ENCODE measurements at places on chromosomes 11 and 22.

DNA sequence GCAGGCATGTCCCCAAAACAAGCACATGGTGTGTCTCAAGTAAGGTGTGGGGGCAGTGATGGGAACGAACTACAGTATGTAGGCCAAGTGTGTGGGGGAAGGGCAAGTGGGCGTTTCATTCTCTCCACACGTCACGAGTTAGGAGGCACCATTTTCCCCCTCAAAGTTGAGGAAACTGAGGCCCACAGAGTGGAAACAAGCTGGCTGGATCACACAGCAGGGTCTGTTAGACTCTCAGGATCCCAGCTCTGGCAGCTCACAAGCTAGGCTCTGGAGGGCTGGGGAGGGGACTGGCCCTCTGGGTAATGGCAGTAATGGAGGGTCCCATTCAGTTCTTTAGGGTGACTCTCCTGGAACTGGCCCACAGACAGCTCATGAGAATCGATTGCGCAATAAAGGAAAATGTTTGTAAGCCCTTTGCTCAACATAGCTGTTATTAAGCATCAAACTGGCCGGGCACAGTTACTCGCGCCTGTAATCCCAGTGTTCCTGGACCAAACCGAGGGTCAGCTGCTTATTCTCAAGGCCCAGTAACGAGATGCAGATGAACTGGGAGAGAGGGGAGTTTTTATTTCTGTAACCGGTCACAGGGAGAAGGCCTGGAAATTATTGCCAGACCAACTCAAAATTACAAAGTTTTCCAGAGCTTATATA lies 24.1 kb upstream of the TUB start:
- H3K27me3 ChIP-seq: no peaks in the 10 kb centered on the region
- H3K27ac ChIP-seq: no peak overlapping the region
- H3K4me1 ChIP-seq: no peaks in the 10 kb centered on the region
- no peaks in the 10 kb centered on the region for H3K36me3 ChIP-seq

DNA sequence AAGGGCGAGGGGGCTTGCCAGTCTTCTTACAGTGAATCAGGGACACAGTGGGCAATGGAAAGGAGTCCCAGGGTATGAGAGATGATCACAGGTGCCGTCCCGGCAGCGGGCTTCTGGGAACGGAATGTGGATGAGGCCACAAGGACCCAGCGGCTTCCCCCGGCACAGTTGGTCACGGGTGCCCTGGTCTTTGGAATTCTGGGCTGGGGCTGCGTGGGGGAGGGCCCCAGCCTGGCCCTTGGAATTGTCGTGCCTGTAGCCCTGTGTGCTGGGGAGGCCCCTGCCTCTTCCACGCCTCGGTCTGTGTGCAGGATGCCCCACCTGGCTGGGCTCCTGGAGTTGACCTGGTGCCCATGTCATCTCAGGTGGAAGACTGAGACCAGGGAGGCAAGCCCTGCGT lies 76.6 kb downstream of the FBLN1 start:
- DNase-seq: no peak
- no peak overlapping the region for H3K4me3 ChIP-seq
- H3K27ac ChIP-seq: no peak overlapping the region

GRCh38 chr11:20110908-20111669 lies 49.2 kb downstream of the DBX1 start:
- H3K27me3 ChIP-seq: no peaks in the 10 kb centered on the region
- no peak overlapping the region for H3K27ac ChIP-seq
- no peaks in the 10 kb centered on the region for H3K4me1 ChIP-seq
- no peaks in the 10 kb centered on the region for H3K36me3 ChIP-seq

DNA sequence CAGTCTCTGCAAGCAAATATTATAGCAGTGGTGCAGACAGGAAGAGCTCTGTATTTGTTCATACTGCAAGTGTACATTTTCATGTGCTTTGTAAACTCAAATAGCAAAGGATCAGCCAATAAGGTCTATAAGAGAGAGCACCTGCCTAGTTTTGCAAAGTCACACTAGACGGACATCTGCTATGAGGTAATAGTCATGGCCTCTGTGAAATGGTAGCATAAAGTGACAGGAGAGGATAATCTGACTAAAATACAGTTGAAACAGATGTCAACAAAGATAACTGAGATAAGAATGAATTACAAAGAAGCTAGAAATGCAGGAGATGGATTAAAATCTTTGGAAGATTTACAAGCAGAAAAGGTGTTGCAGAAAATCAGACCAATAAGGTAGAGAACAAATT lies 70.6 kb upstream of the SPON1 start:
- DNase-seq: no peak
- H3K36me3 ChIP-seq: no peaks in the 10 kb centered on the region
- no peak overlapping the region for H3K4me3 ChIP-seq
- no peak overlapping the region for H3K27ac ChIP-seq
- no peaks in the 10 kb centered on the region for H3K4me1 ChIP-seq

DNA sequence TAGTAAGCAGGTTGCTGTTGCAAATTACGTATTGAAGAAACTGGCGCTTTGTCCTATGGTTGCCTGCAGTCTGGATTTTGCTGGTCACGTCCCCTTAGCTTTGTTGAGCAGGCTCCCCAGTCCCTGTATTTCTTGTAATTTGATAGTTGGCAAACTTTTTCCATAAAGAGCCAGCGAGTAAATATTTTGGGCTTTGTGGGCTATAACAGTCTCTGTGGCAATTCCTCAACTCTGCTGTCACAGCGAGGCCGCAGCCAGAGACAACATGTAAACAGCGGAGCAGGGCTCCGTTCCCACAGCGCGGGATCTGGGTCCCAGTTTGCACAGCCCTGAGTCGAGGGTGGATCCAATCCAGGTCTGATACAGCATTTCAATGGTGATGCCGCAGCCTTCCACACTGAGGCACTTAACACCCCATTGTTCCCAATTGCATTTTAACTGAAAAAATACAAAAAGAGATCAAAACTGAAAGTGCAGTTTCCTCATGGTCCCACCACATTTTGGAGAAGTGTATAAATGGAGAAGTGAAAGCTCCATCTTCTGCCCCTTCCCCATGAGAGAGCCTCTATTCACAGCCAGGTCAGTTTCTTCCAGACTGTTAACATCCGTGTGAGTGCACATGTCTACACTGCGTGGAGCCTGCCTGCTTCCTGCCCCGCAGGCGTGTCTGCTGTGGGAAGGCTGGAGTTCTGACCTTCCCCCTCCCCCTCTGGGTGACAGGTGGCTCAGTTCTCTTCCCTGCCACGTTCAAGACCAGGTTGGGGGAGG lies 89.1 kb downstream of the RPS6KA4 start:
- no peak overlapping the region for H3K27ac ChIP-seq
- no peak overlapping the region for H3K4me3 ChIP-seq
- H3K4me1 ChIP-seq: peaks cover 10% of the 10 kb centered on the region
- peaks cover 35% of the 10 kb centered on the region for H3K27me3 ChIP-seq
- no peak for DNase-seq
- H3K36me3 ChIP-seq: no peaks in the 10 kb centered on the region

DNA sequence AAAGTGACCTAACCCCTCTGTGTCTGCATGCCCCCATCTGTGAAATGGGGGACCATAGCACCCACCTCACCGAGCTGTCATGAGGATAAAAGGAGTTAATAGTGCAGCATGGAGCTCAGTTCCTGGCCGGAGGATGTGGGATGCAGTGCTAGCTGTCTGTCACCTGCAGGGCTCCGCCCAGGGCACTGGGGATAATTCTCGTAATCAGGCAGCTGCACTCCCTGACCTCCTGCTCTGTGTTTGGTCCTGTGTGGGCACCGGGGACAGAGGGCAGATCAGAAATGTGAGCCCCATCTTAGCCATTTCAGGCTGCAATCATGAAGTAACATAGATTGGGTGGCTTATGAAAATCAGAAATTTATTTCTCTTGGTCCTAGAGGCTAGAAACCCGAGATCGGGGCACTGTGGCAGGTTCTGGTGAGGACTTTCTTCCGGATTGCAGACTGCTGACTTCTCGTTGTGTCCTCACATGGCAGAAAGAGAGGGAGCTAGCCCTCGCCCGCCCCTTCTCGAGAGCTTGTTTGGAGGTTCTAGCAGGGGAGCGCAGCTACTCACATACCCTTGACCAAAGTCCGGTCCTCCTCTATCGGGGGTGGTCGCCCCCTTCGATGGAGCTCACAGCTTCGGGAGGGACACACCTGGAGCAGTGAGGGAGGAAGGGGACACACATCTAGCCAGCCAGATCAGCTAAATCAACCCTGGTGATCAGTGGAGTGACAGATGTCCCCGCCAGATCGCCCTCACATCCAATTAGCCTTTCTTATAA lies 3.2 kb downstream of the KCTD17 start:
- no peak overlapping the region for H3K4me3 ChIP-seq
- H3K27ac ChIP-seq: no peak overlapping the region
- peaks cover 12% of the 10 kb centered on the region for H3K27me3 ChIP-seq
- DNase-seq: no peak

Measured in neural progenitor cell (in vitro differentiated cells).